ENCODE measurements at places on chromosomes 16 and 17. TPM values are rescaled to one million over a fixed set of nuclear protein-coding genes. Genes with fewer than 3 reads are reported as not detected.

- no peak for DNase-seq
Observed at GRCh38 chr17:28334171-28334570, 1.1 kb downstream of the IFT20 start.

DNA sequence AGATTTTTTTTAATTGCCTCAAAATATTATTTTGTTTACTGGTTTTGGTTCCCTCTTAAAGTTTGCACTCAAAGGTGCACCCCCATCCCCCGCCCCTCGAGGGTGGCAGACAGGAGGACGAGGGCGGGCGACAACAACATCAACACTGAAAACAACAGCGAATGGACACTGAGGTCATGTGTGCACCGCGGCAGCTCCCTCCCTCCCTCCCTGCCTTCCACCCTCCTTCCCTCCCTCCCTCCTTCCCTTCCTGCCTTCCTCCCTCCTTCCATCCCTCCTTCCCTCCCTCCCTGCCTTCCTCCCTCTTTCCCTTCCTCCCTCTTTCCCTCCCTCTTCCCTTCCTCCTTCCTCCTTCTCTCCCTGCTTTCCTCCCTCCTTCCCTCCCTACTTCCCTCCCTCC is 1.5 kb upstream of the OSGIN1 start:
- DNase-seq, result no peak

Gene OR1D2
- not detected for polyA plus RNA-seq

GRCh38 chr16:57534337-57534880 is 2.0 kb downstream of the CCDC102A start:
- no peak for DNase-seq

GRCh38 chr16:11407047-11407982 is 62.1 kb downstream of the RMI2 start:
- DNase-seq, result peak; percentile 49

DNA sequence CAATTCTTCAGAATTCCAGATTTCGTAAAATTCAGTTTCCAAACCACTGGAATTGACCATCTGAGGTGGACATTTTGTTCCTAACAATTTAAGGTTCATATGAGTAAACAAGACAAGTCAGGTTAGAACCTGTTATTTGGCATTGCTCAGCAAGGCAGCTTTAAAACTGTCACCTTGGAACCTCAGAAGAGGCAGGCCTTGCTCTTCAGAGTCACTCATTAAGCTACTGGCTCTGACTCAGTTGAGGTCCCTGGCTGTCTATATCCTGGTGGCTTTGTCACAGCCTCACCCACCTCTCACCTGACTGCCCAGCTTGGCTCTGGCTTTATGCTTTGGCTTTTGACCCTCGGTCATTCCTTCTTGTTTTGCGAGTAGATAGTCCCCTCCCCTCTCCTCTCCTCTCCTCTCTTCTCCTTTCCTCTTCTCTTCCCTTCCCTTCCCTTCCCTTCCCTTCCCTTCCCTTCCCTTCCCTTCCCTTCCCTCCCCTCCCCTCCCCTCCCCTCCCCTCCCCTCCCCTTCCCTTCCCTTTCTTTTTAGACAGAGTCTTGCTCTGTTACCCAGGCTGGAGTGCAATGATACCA is 238.4 kb downstream of the SHISA9 start:
- no peak for DNase-seq

All from renal cortex interstitium (tissue), 15 donors.